Effector CD4-positive, alpha-beta T cell (primary cell): ENCODE measurements at places on chromosomes 1 and 21.

- DNase-seq, result peak; percentile 96
Measured at GRCh38 chr1:12177999-12178441, 11.2 kb downstream of the TNFRSF1B start.

- DNase-seq, result no peak
Measured at GRCh38 chr1:34292472-34292871, 115.8 kb downstream of the C1orf94 start.

DNA sequence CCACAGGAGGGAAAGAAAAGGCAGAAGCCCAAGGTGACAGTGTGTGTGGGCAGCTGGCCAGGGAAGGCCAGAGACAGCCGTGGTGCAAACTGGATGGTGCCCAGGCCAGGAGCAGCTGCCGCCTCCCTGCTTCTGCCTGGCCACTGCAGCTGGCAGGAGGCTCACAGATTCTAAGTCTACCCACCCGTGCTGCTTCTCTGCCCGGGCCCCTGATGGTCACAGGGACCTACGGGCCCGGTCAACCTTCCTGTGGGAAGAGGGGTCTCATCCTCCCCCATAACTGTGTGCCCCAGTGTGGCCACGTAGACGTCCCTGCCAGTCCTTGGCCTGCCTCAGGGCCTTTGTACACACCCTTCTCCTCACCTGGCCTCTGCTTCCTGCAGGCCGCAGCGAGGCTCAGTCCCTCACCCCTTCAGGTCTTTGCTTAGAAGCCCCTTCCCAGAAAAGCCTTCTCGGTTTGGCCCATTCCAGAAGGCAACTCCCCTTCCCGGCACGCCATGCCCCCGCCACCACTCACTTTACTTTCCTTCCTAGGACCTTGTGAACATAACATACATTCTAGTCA is 192.6 kb upstream of the AJAP1 start:
- DNase-seq, result no peak

DNA sequence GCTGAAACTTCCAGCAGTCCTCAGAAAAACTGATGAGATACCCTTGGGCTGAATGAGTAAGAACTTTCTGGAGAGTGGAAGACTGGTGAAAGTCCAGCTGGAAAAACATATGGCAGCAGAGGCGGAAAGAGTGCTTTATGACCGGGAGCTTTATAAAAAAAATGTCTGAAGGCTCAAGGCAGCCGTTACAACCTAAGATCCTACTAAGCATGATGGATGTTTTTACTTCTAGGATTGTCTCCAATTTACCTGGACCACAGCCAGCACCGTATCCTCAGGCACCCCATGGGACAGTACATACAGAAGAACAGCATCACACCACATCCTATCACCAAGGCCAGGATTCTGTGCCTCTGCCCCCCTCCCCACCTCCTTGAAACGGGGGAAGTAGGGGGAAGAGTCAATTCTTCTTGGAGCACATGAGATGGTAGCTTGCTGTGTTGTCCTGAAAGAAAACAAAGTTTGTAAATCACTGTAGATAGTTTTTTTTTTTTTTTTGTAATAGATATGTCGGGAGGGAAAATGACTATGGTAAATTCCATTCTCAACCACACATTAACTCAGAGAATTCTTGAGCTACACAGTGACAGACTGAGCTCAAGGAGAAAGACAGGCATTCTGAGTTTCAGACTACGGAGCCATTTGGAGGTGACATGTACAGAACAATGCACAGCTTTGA is 11.8 kb upstream of the IRF2BP2 start:
- no peak for DNase-seq

DNA sequence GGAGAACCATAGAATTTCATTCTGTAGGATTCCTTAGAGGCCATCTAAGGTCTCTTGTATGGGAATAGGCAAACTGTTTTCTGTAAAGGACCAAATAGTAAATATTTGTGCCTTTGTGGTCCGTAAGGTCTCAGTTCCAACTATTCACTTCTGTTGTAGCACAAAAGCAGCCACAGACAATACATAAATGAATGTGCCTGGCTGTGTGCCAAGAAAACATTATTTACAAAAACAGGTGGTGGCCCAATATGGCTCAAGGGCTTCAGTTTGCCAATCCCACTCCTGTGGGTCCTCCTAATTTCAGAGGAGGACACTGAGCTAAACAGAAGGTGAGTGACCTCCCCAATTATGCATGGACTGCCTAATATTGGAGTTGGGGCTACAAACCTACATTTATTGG is 67.6 kb upstream of the EDEM3 start:
- no peak for DNase-seq

GRCh38 chr21:43353282-43354025 is 73.5 kb downstream of the SIK1 start:
- no peak for DNase-seq

- peak; percentile 40 for DNase-seq
Measured at GRCh38 chr1:235415008-235415904, 48.0 kb downstream of the TBCE start.

DNA sequence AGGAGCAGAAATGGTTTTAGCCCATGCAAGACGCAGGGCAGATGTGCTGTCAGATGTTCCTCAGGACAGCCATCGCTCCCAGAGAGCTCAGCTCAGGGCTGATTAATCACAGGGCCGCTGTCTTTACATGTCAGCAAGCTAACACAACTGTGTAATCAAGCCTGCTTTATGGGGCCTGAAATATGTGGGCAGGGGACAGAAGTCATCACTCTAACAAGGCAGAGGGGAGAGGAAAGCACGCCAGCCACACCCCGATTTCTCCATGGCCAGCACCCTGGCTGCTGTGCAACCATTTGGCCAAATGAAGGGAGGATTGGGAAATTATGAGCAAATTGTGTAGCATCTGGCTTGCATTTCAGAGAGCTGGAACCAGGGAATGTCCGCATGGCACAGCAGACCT is 368.8 kb downstream of the NPHP4 start:
- no peak for DNase-seq

DNA sequence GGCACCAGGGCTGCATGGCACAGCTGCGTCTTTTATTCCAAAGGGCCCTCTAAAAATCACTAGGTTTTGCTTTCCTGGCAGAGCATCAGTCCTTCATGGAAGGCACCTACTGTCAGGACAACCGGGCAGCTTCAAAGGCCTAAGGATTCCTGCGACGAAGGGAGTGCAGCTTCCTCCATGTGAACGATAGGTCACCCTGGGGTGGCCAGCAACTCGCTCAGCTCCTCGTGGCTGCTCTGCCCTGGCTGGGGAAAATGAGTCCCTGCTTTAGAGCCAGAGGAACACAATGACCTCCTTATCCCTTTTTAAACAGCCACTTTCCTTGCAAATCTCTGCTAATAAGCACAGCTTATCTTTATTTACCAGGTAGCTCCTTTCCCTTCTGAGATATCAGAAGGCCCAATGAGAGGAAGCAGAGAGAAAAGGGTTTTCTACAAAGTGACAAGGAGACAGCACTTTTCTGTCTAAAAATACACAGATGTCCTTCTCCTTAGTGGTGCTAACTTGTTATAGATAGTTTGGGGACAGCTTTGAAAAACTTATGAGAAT is 71.6 kb upstream of the SMYD2 start:
- no peak for DNase-seq

- DNase-seq, result no peak
Measured at GRCh38 chr1:30974536-30974935, 66.0 kb upstream of the SDC3 start.

- DNase-seq, result no peak
Measured at GRCh38 chr1:75722966-75723365, 1.5 kb upstream of the ACADM start.

DNA sequence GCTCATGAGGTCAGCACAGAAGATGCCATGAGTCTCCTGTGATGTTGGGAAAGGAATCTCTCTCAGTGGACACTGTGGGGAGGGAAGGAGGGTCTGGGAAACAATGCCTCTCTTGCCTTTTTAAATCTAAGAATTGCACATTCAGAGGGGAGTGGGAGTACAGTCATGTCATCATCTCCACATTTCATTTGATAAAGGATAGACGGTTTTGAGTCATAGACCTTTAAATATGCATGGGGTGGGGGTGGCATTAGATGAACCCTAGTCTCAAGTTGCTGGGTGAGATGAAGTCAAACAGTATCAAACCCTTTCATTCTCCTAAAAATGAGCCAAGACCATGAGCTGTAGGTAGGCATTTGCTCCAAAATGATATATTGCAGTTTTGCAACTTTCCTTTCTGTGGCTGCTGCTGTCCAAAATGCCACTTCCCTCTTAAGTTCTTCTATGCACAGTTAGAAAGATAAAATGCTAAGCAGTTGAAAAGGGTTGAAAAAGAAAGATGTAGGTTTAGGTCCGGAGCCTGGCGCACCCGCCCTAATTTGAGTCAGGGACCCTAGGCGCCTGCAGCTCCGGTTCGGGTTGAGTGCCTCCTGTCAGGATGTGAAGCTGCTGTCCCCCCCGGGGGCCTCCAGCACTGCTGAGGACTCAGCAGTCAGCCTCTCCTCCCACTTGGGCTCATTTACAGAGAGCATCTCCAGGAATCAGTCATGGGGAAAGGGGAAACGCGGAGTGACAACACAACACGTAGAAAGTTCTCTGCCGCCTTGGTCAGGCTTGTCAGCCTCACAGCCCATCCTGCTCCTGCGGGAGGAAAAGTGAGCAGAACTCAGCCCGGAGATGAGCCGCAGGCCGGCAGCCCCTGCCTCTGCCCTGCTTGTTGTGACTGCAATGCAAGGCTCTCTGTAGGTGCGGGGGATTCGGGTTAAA is 479.3 kb upstream of the RUNX1 start:
- peak; percentile 14 for DNase-seq

- DNase-seq, result no peak
Measured at GRCh38 chr1:70947835-70948234, 99.8 kb downstream of the PTGER3 start.

DNA sequence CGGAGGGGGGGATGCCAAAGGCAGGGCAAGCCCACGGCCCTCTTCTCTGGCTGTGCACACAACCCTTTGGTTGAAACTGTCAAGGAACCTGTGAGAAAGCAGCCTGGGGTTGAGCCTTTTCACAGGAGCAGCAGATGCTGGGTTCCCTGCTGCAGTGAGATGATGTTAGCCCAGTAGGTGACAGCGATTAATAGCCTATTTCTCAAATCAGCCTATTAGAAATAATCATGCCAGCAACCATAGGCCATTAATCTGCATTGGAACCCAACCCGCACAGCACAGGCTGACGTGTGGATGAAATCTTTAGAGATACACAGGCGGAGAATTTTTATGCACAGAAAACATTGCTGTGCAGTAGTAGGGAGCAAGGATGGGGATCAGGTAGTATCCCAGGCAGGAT is 637.5 kb downstream of the AJAP1 start:
- no peak for DNase-seq

DNA sequence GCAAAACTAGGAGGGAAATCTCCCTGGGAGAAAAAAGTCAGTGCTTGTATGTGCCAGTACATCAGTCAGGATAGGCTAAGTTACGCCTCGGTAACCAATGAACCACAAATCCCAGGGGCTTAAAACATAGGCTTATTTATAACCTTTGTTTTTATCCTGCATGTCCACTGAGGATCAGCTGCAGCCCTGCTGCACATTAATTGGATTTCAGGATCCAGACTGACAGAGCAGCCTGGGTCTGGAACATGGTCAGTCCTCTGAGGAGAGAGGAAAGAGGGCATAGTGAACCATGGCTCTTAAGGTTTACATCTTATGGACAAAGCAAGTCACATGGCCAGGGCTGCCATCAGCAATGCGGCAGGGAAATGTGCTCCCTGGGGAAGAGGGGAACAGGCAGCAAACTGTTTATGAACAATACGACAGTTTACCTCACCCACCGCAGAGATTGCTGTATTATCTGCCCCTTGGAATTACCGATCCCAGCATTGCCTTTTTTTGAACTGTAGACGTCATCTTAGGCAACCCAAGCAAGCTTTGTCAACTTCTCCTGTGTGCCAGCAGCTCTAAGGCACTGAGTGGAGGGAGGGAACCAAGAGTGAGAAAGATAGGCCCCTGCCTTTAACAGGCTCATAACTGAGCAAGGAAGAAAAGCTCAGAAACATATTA is 9.1 kb upstream of the SPRR4 start:
- DNase-seq, result no peak
